ENCODE measurements at places on chromosomes 6 and 20. TPM values are rescaled to one million over a fixed set of nuclear protein-coding genes. Genes with fewer than 3 reads are reported as not detected.

TPBG gene
- total RNA-seq = 17.7 TPM

GRCh38 chr6:69100772-69101171 lies 465.7 kb downstream of the ADGRB3 start:
- DNase-seq = no peak

DNA sequence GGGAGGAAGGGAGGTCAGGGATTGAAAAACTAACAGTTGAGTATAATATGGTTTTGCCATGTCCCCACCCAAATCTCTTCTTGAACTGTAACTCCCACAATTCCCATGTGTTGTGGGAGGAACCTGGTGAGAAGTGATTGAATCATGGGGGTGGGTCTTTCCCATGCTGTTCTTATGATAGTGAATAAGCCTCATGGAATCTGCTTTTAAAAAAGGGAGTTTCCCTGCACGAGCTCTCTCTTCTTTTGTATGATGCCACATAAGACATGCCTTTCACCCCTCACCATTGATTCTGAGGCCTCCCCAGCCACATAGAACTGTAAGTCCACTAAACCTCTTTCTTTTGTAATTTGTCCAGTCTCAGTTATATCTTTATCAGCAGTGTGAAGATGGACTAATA lies 833.4 kb upstream of the MAP3K7 start:
- no peak for DNase-seq

GRCh38 chr6:37548067-37548674 lies 48.5 kb upstream of the CCDC167 start:
- no peak for DNase-seq

GRCh38 chr6:115663681-115664080 lies 397.0 kb downstream of the FRK start:
- DNase-seq = no peak
